Adrenal gland (tissue), 19 donors: ENCODE measurements at places on chromosomes 7 and 10. TPM values are rescaled to one million over a fixed set of nuclear protein-coding genes. Genes with fewer than 3 reads are reported as not detected.

DNA sequence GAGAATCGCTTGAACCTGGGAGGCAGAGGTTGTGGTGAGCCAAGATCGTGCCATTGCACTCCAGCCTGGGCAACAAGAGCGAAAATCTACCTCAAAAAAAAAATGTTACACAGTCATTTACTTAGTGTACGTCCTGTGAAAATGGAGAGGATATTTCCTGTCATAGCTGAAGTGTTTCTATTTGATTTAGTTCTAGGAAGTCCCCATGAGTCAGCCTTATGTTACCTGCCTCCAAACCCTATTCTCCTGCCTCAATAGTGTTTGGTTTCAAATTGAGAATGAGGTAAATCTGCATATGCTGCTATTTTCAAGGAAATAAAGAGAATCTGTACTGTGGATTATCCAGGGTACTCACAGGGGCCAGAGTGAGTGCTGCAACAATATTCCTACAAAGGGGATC is 1284.5 kb upstream of the AUTS2 start:
- no peak for DNase-seq

GRCh38 chr7:85924062-85924461 is 719.6 kb upstream of the GRM3 start:
- DNase-seq = no peak

GRCh38 chr10:87575851-87576250 is 71.2 kb downstream of the MINPP1 start:
- no peak for DNase-seq

DNA sequence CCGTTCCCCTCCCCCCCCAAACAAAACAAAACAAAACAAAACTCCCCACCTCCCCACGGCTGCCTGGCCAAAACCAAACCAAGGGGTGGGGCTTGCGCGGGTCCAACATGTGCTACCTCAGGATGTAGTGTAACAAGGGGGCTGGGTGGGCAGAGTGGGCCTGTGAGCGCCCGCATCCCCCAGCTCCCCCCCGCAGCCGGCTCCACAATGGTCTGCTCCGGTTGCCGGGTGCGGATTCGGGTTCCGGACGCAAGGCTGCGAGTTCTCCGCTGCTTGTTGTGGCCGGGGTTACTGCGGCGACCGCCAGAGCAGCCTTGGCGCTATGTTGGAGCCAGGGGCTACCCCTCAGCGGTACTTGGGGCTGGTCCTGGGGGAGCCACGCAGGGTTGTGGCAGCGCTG is 4.9 kb downstream of the C10orf143 start:
- DNase-seq = no peak

DNA sequence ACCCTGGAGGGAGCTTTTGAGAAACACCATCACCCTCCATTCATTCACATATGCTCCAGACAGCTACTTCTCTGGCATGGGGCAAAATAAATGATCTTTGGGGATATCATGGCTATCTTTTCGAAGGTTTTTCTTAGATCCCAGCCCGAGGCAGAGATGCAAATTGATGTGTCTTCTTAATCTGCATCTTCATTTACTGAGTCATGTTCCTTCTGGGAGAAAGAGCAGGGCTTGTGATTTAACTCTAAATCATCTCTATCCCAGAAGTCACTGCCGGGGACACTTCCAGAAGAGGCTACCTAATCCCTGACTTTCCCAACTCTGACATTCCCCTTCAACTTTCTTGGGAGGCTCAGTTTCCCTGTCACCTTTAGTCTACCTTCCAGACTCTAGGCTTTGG is 90.1 kb downstream of the SORCS3 start:
- no peak for DNase-seq

The TUBGCP2 gene
- total RNA-seq = 72.3 TPM

The VIPR2 gene
- 0.06 TPM for total RNA-seq

The RASA4B gene
- 12.1 TPM for total RNA-seq
